ENCODE measurements at places on chromosomes 5 and 9. TPM values are rescaled to one million over a fixed set of nuclear protein-coding genes. Genes with fewer than 3 reads are reported as not detected.

The LCN15 gene
- not detected for total RNA-seq

The SETD9 gene
- total RNA-seq: 7.3 TPM

The ENTPD2 gene
- not detected for total RNA-seq

The CCL28 gene
- total RNA-seq: 0.43 TPM
